Activated gamma-delta T cell (primary cell): ENCODE measurements at places on chromosomes 1 and 21.

DNA sequence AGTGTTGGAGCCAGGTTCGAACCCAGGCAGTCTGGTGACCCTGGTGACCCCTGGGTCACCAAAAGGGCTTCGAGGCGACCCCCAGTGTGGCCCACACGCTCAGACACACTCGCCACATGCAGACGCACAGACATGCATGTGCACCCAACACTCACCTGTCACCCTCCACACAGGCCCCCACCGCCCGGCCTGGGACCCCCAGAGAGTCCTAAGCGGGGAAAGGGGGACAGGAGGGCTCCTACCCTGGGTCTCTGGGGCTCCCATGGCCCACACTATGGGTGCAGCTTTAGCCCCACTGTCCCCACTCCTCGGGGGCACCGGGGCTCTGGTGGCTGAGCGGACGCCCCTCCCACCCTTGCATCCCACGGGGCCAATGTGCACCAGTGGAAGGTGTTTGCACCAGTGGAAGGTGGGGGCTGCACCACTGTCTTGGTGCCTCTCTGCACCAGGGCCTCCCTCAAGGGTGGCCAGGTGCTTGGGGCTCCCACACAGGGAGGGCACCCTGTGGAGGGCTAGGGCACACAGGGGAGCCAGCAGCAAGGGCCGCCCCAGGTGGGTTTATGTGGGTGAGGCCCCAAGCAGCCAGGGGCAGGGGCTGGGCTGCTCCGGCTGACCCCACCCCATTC is 9.9 kb downstream of the CHD5 start:
- no peak for DNase-seq

- DNase-seq, result no peak
Measured at GRCh38 chr1:2933431-2934155, 87.7 kb upstream of the ACTRT2 start.

- DNase-seq, result no peak
Measured at GRCh38 chr21:38467911-38468310, 30.4 kb downstream of the ERG start.

DNA sequence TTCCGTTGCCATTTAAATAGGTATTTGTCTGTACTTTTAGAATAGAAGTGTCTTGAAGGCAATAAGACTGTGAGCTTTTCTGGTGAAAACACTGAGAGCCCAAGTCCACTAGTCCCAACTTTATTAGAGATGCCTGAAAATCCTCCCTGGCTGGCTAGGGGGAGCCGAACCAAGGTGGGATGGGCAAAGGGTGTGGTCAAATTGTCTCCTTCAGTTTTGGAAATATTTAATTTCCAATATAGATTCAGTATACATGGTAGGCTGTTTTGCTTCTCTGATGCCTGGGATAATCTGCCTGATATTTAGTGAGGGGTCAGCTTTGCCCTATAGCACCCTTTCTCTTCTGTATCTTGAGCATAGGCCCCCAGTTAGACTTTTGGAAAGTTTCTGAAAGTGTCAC is 3.5 kb downstream of the ROR1 start:
- DNase-seq, result no peak

GRCh38 chr1:178330153-178330552 is 166.6 kb downstream of the CLEC20A start:
- no peak for DNase-seq

DNA sequence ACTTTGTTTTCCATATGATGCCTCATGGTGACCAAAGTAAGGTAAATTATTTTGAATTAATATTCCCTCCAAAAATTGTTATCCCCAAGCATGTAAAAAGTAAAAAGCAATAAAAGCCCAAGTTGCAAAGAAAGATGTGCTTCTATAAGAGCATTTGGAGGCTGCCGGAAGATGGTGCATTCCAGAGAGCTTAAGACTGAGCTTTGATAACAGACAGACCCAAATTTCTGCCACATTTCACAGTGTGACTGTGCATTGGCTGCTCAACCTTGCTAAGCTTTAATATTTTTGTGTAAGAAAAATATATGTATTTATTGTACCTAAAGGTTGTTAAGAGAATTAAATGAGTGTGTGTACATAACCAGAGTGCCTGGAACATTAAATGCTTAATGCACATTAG is 67.9 kb downstream of the CYYR1 start:
- no peak for DNase-seq

DNA sequence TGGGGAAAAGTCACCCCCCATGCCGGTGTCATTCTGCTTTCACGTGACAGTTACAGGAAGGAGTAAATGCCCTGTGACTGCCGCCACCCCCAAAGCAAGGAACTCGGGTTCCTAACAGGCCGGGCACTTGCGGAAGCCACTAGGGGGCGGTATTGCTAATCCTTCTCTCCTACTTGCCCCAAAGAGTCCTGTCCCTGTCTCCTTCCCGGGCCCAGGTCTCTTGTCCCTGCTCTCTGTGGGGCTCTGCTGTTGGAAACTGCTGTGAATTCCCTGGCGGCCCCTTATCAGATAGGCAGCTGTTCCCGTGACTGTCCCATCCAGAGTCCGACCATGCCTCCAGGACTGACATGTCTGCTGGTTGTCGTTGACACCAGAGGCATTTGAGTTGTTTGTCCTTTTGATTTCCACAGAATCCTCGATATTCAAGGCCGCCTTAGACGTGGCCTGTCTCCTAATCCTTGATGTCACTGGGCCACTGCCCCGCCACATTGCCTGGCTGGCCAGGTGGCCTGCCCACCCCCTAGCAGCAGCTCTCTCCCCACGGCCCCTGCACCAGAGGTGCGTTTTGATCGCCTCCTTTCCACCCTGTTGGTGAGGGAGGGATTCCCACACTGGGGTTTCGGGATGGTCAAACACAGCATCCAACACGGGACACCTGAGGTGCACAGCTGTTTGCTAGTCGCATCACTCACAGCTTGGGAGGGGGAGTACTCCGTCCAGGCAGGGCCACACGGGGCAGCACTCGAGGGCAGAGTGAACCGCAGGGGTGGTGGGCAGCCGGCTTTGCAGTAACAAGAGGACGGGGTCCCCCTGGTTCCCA is 37.3 kb downstream of the CHAF1B start:
- DNase-seq, result no peak

DNA sequence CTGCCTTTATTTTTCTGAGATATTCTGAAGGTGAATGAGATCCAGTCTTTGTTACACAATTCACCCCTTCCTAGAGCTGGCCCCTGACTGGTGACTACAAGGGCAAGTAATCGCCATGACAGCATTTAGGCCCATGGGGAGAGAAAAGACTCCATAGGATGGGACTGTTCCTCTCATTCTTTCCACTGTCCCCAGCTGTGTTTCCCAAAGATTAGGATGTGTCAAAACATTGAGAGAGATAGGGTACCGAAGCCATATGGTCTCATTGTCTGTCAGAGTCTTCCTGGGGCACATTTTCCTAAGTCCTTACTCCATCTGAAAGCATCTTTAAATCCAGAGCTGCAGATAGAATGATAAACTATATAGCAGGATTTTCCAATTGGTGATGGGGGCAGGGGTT is 423.5 kb downstream of the OMA1 start:
- no peak for DNase-seq

GRCh38 chr21:35563885-35564451 is 496.4 kb downstream of the SETD4 start:
- DNase-seq, result no peak

DNA sequence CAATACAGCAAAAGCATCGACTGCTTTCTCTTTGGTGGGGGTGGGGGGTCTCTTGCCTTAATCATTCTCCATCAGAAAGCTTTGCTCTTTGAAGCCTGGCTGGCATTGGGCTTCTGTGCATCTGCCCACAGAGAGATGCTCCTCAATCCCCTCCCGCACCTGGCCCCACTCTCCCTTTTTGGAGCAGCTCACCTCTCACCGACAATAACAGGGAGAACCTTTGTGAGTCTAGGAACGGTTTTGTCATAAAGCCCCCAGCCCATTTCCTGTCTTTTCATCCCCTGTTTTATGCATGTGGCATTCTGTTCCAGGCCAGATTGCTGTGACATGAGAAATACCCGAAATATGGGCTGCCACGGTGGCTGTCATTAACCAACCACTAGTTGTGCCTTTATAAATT is 469.0 kb upstream of the VAMP3 start:
- no peak for DNase-seq
